ENCODE measurements at places on chromosomes 7 and 10.

- DNase-seq: no peak
Measured at GRCh38 chr10:26475386-26475785, 37.2 kb downstream of the APBB1IP start.

DNA sequence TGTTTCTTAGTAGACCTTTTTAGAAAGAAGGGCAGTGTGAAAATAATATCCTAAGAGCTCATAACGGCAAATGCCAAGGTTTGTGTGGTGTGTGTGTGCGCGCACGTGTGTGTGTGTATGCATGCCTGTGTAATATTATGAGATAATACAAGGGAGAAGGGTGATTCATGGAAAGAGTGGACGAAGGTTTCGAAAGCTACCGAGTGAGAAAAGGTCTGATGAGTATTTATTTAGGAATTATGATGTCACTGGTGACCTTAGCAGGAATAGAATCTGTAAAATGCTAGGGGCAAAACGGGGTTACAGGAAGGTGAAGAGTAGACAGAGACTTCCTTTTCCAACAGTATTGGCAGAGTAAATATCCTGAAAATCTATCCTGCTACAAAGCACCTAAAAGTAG, 107.3 kb downstream of the AHR start:
- no peak for DNase-seq

GRCh38 chr10:76012716-76013327, 581.4 kb downstream of the LRMDA start:
- no peak for DNase-seq

DNA sequence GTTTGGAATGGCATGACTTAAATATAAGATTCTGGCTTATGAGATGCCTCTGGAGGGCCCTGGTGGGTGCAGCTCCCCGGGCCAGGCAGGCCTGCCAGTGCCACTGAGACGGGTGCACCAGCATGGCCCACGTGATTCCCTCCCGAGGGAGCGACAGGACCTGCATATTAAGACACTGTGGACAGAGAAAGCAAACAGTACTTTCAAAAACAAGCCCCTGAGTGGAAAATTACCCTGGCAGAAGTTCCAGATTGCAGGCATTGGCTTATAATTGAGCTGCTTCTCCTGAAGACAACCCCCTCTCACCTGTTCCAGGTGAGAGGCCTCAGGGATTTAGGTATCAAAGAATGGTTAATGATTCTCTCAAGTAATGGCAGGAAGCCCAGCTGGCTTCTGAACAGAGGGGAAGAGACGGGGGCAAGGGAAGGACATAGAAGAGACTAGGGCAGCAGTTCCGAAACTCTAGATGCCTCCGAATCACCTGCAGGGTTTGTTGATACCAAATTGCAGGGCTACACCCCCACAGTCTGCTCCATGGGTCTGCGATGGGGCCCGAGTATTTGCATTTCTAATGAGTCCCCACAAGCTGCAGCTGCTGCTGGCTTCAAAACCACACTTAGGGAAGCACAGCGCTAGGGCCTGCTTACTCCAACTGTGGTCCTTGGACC, 66.0 kb upstream of the DOCK1 start:
- no peak for DNase-seq

- DNase-seq: no peak
Measured at GRCh38 chr7:99984593-99984992, 8.8 kb upstream of the AZGP1 start.

GRCh38 chr7:2309889-2310331, 4.3 kb downstream of the SNX8 start:
- no peak for DNase-seq

DNA sequence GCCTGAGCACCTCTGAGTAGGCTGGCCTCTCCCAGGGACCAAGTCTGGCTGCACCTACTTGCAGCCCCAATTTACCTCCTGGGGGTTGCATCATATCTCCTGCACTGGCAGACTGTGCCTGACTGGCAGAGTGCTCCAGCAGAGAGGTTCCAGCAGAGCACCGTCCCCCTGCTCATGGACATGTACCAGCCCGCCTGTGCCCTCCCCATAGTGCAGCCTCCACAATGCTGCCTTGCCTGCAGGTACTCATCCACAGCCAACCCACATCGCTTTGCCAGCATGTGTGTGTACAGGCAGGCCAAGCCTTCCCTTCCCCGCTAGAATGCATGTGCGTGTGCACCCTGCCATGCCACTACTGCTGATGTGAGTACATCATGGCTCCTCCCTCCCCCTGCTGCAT, 105.5 kb upstream of the NPSR1 start:
- DNase-seq: no peak

GRCh38 chr7:21160401-21160800, 267.5 kb upstream of the SP4 start:
- DNase-seq: no peak

- no peak for DNase-seq
Measured at GRCh38 chr10:12716042-12716441, 285.5 kb downstream of the CCDC3 start.

GRCh38 chr10:112981553-112981952, 31.5 kb downstream of the TCF7L2 start:
- no peak for DNase-seq

- no peak for DNase-seq
Measured at GRCh38 chr10:96978621-96979154, 146.6 kb downstream of the LCOR start.

DNA sequence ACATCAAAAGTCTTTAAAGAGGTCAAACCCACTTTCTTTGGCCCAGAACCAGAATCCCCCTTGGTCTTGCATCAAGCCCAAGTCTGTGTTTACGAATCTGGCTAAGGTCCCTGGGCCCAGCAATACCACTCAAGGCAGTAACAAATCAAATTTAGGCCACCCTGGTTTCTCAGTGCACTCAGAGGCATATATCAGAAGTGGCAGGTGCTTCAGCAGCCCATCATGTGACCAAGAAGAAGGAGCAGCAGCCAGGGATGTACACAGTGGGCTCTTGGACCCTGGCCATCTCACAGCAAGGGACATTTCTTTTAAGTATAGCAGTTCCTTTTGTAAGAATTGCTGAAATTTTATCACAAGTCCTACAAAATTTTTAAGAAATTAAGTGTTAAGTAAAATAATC, 7.3 kb upstream of the SLC25A13 start:
- DNase-seq: no peak
